ENCODE measurements at places on chromosomes 4 and X.

DNA sequence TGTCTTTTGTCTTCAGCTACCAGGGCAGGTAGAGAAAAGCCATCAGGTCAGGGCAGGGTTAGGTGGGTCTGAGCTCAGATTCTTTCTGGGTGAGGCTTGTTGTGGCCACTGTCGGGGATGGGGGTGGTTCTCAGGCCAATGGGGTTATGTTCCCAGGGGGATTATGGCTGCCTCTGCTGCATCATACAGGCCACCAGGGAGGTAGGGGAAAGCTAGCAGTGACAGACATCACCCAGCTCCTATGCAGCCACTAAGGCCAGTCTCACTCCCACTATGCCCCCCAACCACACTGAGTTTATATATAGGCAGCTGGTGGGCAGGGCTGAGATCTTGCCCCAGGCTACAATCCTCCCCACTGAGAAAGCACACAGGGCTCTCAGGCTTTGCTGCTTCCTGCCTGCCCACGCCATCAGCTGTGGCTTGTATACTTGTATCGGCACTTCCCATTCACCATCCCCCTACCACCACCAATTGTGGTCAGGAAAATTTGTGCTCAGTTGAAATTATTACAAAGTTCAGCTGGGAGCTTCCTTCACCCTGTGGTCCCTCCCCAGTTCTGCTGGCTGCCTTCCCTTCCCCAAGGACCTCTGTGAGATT lies 72.6 kb upstream of the PTPN13 start:
- ATAC-seq: no peak

- no peak for ATAC-seq
Observed at GRCh38 chr4:74266081-74266480, 42.2 kb upstream of the EPGN start.

DNA sequence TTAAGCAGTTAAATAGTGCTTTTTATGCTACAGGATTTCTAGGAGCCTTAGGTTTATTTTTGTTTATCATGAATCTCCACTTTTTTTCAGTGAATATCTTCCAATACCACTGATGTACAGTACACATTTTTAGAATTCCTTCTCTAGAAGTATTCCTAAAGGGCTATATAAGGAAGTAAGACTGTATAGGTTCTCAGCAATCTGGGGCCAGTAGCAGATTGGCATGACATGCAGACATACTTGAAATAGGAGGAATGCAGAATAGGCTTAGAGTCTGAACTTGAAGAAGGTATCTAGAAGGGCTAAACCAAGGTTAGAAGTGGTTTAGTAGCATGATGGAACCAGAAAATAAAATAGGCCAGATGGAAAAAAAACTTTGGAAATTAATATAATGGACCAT lies 29.8 kb downstream of the HEPH start:
- no peak for ATAC-seq

DNA sequence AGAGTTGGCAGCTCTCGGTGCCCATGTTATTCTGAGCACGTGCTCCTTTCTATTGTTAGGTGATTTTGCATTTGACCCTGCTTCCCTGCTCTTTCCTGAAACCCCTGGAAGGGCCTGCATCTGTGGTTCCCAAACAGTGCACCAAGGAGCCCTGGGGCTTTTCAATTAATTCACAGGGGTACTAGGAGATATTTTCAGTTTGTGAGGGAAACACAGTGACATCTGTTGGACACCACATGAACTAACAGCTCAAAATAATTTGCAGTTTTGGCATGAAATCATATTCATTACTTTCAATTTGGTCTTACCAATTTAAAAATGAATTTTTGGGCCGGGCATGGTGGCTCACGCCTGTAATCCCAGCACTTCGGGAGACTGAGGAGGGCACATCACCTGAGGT lies 156.6 kb downstream of the GATB start:
- no peak for ATAC-seq

GRCh38 chrX:137999071-137999470 lies 433.1 kb downstream of the ZIC3 start:
- no peak for ATAC-seq

- peak; percentile 46 for ATAC-seq
Observed at GRCh38 chrX:54786967-54787366, 11.1 kb downstream of the ITIH6 start.

GRCh38 chr4:183248201-183248600 lies 71.9 kb downstream of the CLDN22 start:
- no peak for ATAC-seq

DNA sequence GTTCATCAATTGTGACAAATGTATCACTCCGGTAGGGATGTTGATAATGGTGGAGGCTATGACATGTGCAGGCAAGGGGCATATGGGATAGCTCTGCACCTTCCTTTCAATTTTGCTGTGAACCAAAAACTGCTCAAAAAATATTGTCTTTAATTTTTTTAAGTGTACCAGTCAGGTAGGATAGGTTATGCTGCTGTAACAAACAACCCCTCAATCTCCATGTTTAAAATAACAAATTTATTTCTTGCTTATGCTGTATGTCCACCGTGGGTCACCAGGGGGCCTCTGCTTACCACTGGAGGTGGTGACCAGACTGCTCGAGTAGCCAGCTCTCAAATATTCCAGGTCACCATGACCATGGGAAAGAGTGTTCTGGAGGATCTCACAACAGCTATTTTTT lies 23.4 kb upstream of the MSX1 start:
- no peak for ATAC-seq

DNA sequence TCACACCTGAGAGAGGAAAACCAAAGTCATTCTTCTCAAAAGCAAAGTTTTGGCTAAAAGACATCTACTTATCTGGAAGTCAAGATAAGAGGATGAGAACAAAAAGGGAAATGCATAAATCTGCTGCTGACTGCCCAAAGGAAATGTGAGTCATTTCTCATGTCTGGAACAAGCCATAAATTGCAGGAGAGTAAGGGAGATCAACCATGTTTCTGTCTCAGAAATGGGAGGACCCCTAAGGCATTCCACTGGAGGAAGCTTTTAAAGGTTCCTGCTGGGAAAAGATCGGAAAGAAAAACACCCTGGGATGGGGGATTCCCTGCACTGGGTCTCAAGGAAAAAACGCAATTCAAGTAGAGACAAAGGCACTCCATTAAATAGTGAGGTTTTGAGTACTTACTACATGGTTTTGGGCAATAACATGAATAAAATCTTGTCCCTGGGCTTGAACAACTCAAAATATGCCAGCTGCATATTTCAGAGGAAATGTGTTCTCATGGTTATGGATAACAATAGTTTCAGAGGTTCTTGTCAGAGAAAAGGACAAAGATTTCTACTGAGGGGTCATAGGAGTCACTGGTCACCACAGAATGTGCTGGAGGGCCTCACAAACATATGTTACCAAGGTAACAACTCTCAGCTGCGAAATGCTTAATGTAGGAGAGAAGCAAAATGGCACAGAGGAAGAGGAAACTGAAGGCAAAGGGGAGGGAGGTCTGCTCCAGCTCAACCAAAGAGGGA lies 19.3 kb downstream of the GPR143 start:
- no peak for ATAC-seq

DNA sequence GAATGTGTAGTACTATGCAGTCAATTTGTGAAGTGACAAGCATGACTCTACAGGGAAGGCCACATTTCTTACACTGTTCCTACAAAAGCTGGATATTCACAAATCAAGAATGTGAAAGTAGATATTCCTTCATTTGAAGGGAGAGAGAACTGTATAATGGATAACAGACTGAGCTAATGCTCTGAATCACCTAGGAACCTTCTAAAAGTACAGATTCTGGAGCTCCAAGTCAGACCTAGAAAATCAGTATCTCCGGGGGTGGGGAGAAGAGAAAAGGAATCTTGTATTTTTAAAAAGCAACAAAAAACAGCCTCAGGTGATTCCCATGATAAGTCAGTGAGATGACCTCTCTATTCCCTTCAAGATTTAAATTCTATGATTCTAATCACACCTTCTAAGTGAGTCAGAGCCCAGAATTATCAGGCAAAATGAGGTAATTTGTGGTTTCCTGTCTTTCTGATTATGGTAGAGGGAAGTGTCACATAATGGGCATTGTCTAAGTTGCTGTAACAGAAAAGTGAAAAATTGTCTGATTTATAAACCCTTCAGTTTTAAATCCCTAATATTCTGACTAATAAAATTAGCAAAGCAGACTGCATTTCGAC lies 80.9 kb downstream of the IL21 start:
- peak; percentile 73 for ATAC-seq

DNA sequence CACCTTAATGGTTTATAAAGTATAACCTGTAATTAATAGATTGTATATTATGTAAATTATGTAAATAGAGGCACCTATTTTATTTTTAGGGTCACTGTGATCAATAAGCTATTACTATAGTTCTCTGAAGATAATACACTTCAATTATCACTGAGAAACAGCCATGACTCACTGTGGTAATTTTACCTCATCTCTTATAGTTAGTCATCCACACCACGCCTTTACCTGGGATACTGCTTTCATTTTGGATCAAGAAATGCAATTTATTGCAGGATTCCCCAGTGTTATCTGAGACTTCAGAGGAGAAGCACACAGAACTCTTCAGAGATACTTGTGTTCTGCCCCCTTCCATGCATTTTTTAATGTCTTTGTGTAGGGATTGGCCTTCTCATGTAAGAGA lies 348.1 kb upstream of the ATOH1 start:
- ATAC-seq: no peak

GRCh38 chr4:182245541-182246215 lies 2.5 kb downstream of the TENM3 start:
- ATAC-seq: no peak

DNA sequence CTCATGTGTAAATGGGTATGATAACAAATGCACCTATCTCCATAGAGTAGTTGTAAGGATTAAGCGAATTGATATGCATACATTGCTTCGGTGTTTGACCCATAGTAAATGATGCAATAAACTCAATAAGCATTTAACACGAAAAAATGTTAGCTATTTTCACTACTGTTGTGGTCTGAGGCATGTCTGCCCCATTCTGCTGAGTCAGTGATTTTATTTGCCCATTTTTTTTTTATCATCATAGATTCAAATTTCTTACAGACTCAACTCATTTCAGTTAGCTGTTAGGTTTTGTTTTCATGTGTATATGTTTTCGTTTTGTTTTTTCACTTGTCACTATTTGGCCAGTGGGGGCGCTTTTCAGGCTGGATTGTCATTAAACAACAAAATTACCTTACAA lies 27.8 kb upstream of the ARHGEF9 start:
- no peak for ATAC-seq

DNA sequence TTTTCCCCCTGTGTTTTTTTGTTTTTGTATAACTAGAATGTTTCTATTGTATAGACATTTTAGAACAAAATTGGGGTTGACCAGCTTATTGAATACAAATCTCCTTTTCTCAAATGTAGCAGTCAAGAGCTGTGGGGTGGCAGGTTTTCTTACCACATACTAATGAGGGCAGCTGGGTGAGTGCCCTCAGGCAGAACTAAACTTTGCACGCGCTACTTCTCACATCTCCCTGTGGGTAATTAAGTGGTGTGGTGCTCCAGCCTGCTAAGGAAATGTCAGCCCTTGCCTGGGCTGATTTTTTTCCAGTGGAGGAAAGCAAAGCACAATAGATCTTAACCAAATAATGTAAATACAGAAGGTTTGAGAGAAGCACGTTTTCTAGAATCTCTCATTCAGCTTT lies 717.6 kb upstream of the TENM3 start:
- no peak for ATAC-seq

DNA sequence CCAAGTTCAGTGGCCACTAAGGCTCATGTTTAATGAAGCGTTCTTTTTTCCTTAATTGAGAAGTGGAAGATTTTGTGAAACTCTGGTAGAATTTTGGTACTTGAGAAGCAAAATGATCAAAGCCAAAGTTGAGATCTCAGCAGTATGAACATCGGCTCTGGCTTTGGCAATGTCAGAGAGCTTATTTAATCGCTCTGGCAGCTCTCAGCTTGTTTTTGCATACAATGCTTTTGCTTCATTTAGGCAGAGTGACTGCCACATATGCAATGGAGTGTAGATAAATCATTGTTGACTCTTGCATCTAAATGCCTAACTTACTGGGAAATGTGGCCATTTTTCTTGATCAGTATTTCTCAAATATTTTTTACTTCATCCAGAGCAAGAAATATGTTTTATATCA lies 135.7 kb downstream of the AASDH start:
- ATAC-seq: no peak

DNA sequence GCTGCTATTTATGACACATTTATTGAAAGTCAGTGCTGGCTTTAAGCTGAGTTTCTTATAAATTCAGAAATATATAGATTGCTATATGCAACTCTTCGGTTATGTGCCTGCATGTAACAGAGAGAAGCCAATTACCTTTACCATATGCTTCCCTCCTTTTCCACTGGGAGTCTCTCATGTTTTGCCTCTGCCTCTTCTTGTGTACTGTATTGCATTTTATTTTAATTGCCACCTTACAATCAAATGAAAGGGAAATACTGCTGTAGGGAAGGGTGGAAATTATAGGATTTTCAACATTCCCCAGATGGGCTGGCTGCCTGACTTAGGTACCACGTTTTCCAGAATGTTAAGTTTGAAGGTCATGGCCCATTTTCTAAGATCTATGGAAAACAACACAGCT lies 655.4 kb upstream of the SLIT2 start:
- no peak for ATAC-seq

DNA sequence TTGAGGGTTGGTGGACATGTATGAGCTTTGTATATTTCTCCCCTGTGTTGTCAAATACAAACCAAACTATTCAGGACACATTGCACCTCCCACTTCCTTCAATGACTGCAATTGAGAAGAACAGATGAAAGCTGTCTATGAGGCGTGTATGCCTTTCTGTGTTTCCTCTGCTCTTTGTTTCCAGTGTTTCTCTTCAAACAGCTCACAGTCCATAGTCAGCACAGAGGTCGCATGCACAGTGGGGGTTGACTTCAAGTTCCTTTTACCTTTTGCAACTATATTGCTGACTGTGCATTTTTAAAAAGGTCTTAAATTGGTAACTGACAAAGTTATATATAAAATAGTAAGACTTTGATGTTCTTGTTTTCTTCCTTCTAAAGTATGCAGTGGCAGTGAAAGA lies 957.8 kb downstream of the C4orf33 start:
- no peak for ATAC-seq

GRCh38 chr4:75107755-75108612 lies 175.1 kb downstream of the PARM1 start:
- no peak for ATAC-seq

- no peak for ATAC-seq
Observed at GRCh38 chr4:33890841-33891240, 2353.5 kb downstream of the ARAP2 start.

GRCh38 chr4:89136525-89136924 lies 25.2 kb downstream of the TIGD2 start:
- ATAC-seq: no peak

DNA sequence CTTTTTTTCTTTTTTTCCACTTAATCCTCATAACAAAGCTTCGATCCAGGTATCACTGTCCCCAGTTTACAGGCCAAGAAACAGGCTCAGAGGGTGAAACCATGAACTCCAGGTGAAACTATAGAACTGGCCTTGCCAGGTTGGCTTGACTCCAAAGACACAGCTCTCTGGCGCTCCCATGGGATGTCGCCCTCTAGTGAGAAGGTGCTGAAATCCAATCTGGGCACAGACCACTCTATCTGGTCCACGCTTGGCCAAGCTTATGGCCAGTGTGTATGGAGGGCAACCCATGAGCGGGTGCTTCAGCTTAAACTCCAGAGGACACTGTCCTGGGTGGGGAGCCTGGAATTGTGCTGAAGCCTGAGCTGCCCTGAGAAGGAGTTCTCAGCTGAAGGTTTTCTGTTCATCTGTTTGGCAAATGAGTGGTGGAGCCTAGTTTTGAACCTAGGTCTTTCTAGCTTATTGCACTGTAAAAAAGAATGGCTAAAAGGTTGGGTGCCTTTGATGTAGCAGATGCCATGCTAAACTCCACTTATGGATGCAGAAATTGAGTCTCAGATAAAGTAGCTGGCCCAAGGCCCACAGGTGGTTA lies 70.5 kb downstream of the SEL1L3 start:
- no peak for ATAC-seq

- ATAC-seq: no peak
Observed at GRCh38 chrX:154797006-154797405, 8.3 kb downstream of the MPP1 start.

Measured in activated T-helper 17 cell treated with anti-CD3 and anti-CD28 coated beads, Interleukin-2, amount 50 U/mL, for 72 hours (primary cell).